Endothelial cell (in vitro differentiated cells): ENCODE measurements at places on chromosomes 16 and 17.

DNA sequence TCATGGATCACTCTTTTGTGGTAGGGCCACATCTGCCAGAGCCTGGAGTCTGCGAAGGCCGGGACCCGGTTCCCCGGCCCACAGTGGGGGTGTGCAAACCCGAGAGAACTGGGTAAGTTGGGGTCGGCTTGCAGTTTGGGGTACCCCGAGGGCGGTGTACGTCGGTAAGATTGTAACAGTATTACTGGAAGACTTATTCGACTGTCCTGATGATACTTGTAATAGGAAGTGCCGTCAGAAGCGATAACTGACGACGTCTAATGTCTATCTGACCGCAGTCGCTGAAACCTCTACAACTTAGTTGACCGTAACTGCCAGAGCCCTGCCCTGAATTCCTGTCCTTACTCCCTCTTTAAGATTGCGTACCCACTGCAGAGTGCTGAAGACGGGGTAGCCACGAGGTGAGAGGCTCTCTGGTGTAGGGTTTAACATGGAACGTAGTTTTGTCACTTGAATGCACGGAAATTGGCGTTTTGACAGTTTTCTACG is 24.0 kb downstream of the TRPV2 start:
- no peak for DNase-seq

GRCh38 chr16:81175325-81175891 is 63.1 kb upstream of the BCO1 start:
- no peak for DNase-seq

DNA sequence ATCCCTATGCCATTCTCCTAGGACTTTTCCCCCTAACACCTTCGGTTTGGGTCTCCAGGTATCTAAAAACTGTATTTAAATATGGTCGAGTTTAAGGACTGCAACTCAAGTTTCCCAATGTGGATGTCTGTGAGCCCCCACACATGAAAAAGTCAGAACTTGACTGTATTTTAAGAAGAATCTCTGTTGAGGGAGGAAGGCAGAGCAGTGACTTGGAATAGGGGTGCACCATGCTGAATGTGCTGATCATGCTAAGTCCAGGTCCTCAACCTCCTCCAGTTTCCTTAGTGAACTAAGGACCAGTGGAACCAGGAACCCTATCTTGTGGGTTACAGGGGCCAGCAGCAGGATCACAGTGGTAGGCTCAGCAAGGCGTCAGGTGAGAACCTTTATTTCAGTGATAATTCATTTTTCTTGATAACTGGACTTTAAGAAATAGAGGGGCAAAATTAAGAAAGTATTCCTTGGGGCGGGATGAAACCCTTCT is 19.5 kb downstream of the GRB7 start:
- no peak for DNase-seq

DNA sequence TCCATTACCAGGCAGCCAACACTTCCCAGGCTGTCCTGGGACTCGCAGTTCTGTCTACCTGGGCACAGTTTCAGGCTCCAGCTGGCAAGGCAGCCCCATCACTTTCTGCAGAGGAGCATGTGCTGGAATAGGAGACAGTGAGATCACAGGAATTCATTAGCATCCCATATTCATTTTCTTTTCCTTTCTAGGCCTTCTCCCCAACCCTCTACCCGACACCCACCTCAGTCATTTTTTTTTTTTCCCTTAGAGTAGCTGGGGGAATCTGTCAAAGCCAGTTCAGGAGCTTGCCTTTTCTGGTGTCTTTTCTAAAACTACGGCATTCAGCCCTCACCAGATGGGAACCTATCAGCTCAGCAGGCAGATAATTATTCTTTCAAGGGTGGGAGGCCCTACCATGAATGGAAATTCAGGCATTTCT is 42.4 kb upstream of the FBXO47 start:
- DNase-seq = no peak

- no peak for DNase-seq
Measured at GRCh38 chr16:29911676-29912010, 11.4 kb downstream of the ASPHD1 start.

- DNase-seq = no peak
Measured at GRCh38 chr17:78709751-78710181, 72.3 kb downstream of the CYTH1 start.

DNA sequence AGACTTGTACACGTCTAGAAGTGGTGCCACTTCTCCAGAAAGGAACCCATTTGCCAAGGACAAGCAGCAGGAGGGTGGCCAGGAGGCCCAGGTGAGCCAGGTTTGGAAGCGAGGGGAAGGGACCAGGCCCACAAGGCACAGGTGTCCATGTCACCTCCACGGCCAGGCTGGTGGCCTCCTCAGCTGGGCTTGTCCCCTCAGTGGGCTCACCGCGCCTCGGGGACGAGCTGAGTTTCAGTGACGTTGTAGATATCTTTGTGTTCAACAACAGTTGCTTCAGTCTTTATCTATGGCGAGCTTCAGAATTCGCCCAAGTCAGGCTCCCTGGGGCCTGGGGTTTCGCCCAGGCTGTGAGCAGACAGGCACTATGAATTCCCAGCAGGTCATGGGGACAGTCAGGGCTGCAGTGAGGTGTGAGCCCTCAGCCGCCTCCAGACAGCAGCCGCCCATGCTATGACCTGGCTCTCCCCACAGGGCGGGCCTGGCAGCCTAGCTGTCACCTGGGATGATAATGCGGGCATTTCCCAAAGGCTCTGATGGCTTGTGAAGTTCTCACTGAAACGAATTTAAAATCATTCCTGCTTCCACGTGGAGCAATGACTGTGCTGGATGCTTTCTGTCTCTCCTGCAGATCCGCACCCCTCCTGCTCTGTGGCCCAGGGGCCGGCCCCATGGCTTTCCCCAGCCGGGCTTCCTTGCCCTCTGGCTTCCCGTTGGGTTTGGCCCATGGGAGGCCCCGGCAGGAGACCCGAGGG is 89.5 kb downstream of the MRC2 start:
- DNase-seq = no peak

DNA sequence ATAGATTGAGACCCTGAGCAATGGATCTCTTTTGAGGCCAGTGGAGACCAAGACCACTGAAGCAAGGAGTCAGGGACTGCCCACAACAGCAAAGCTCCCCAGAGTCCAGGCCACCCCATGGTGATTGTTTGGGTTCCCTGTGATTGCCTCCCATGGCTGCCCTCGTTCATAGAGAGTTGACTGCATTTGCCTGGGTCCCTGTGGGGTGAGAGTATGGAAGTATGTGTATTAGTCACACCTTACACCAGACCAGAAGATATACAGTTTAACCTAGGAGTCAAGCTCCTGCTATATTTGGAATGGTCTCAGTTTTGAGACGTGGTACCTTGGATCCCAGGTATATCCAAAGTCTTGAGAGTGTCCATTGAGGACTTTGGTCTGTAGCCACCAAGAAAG is 20.2 kb downstream of the HLF start:
- no peak for DNase-seq

DNA sequence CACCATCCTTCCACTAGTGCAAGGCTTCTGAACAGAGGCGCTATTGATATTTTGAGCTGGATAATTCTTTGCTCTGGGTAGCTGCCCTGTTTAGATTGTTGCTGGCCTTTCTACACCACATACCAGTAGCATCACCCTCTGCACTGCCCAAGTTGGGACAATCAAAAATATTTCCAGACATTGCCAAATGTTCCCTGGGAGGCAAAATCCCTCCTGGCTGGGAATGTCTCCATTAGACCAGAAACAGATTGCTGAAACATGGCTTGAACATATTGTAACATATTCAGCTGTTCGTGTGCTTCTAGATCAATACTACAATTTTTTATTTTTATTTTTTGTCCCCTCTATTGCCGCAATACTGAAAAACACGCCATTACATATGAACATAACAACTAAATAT is 174.6 kb downstream of the ABCA8 start:
- no peak for DNase-seq

GRCh38 chr16:50684823-50685461 is 3.8 kb upstream of the SNX20 start:
- no peak for DNase-seq

DNA sequence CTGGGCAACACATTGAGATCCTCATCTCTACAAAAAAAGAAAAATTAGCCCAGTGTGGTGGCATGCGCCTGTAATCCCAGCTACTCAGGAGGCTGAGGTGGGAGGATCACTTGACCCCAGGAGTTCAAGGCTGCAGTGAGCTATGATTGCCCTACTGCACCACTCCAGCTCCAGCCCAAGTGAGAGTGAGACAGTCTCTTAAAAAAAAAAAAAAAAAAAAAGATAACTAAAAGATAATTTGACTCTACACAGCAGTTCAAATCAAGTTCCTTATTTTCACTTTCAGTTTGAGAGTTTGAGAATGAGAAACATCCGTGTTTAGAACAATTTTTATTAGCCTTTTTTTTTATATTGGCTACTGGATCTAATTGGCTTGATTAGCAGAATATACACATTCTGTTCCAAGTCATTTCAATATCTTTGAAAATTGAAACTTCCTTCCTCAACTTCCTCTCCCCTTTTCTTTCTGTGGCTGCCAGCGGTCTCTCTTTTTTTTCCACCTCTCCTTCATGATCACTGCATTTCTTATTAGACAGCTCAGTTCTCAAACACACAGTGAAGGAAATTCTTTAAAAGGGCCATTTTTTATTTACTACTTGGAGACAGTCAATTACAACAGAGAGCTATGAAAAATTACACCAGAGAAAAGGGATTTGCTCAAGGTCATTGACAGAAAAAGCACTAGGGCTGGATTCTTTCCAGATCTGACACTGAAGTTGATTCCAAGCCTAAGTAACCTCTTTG is 4.5 kb upstream of the ACSF2 start:
- DNase-seq = no peak

DNA sequence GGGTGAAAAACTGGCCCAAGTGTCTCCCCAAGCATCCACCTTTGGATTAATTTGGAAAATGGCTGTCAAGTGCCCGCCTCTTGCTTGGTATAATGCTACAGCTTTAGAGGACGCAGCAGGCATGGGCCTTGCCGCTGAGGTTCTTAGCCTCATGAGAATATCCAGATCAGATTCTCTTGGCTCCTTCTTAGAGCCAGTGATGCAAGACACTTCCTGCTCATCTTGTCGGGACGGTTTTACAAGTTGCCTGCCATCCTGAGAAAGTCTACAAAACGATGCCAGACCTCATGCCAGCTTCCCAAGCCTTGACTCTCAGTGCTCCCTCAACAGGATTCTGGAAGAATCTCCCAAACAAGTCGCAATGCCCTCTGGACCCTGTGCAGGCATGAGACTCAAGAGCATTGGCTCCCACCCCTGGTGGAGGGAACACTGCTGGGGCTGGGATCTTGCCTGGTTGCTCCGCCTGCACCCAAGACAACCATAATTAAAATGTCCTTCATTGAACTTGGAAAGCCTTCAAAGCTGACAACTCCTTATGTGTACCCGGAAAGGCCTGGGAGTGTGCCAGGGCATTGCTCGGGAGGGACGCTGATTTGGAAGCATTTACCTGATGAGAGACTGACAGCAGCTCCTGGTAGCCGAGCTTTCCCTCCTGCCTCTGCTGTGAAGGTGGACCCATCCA is 25.8 kb upstream of the STH start:
- DNase-seq = no peak

DNA sequence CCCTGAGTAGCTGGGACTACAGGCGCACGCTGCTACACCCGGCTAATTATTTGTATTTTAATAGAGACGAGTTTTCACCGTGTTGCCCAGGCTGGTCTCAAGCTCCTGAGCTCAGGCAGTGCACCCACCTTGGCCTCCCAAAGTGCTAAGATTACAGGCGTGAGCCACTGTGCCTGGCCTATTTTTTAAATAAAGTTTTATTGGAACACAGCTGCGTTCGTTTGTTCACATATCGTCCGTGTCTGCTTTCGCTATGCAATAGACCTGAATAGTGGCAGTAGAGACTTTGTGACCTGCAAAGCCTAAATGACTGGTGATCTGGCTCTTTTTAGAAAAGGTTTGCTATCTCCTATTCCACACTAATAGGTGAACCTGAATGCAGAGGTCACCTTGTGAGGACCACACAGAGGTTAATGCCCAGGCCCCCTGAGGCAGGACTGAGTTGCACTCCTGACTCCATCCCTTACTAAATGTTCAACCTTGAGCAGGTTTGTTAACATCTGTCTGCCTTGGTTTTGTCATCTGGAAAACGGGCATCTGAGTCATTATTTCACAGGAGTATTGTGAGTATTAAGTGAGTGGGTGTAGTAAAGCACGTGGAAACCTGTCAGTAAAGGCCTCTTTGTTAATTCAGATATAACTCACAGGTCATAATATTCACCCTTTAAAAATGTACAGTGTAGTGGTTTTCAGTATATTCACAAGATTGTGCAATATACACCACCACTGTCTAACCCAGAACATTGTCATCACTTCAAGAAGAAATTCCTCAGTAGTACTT is 157.5 kb upstream of the CACNG5 start:
- no peak for DNase-seq

GRCh38 chr17:62062302-62062701 is 2.8 kb downstream of the MED13 start:
- DNase-seq = no peak

DNA sequence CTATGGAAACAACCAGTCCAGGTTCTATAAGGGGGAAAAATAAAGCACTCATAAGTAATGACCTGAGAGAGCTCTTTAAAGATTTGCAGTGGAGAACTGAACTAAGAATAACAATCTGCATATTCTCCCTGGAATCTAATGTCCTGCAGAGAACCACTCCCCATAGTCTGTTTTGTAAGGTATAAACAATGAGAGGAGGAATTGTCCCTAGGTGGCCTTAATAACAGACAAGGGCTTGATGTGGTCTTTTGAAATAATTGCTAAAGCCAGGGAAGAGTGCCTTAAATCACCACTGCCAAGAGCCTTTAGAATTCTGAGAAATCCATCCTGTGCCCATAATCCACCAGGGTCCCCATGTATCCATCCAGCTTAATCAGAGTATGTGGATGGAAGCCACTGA is 106.3 kb downstream of the CDH11 start:
- DNase-seq = no peak

DNA sequence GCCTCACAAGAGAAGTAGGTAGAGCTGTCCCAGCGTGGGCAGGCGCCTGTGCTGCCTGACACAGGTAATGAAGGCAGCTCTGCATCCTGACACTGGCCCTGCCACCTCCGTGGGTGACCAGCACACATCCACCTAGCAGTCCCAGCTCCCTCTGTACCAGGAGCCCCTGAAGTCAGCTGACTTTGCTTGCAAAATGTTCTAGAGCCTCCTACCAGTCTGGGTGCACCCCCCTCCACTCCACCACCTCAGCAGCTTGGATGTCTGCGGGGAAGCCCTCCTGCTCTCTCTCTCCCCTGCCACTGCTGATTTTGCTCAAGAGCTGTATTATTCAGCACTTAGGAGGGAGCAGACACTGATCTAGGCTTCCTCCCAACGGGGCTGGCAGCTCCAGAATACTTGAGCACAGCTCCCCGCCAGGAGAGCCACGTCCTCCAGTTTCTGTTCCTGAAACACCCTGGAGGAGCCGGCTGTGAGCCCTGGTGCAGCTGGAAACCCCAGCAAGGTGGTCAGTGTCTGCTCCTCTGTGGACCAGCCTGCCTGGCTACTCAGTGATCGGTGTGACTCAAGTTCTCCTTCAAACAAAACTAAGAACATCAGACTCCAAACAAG is 1.0 kb downstream of the RNF166 start:
- no peak for DNase-seq

- DNase-seq = no peak
Measured at GRCh38 chr16:6111390-6111789, 1013.8 kb upstream of the EEF2KMT start.

- no peak for DNase-seq
Measured at GRCh38 chr16:3701531-3701930, 15.8 kb downstream of the TRAP1 start.
